ENCODE measurements at places on chromosomes 2 and 18.

- DNase-seq, result no peak
Observed at GRCh38 chr2:188677142-188677541, 297.0 kb upstream of the COL3A1 start.

DNA sequence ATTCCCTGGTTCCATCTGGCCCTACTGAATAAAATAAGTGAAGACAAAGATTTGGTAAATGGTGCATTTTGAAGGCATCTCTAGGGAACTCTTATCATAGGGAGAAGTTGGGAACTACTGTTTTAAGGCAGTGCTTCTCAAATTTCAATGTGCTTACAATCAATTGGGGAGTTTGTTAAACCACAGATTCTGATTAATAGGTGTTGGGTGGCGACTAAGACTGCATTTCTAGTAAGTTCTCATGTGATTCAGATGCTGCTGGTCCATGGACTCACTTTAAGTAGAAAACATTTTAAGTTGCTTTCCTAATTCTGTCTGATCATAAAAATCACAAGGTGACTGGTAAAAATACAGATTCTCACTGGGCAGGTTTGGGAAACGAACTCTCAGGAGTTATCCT, 14.6 kb downstream of the FARSB start:
- DNase-seq, result no peak

- DNase-seq, result peak; percentile 58
Observed at GRCh38 chr2:64141674-64142405, 2.4 kb downstream of the PELI1 start.

GRCh38 chr2:104493698-104494097, 360.2 kb upstream of the POU3F3 start:
- no peak for DNase-seq

- peak; percentile 42 for DNase-seq
Observed at GRCh38 chr18:29225351-29225750, 1048.4 kb upstream of the CDH2 start.

DNA sequence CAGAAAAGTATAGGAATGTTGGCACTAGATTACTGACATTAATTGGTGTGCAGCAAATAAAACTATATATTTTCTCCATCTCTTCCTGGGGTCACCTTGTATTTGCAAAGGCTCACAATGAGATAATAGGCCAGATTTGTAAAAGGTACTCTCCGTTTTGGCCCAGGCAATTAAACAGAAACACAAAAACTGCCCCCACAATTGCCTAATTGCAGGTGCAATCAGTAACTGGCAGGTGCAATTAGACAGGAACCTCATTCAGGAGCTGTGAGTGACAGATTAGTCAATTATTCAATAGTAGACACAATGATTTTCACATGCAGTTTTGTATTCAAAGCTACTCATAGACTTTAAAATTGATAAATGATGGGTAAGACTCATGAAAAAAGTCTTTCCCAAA, 451.4 kb upstream of the ID2 start:
- no peak for DNase-seq

- no peak for DNase-seq
Observed at GRCh38 chr18:72903033-72903432, 35.2 kb upstream of the NETO1 start.

DNA sequence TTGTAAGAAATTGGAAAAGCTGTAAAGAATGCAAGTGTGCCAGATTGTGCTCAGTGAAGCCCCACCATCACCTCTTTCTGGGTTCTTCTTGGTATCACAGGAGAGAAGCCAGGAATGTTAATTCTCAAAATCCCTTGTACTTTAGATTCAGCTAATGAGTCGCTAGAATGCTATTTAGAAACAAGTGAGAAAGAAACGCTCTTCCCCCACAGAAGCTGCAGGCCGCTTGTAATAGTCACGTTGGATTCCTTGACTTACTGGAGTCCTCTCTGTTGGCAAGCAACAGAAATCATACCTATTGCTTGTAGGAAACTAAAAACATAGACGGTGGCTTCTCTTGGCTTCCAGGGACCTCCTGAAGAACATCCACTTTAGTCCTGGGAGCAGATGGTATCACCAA, 375.6 kb upstream of the LRATD1 start:
- peak; percentile 25 for DNase-seq

GRCh38 chr2:36355151-36355889, at the start of gene CRIM1:
Gene CRIM1 (plus strand): TSS chr2:36355778. CDS start chr2:36356293, 515 bp downstream.
- DNase-seq, result peak; percentile 90

- DNase-seq, result no peak
Observed at GRCh38 chr18:62412231-62412979, 87.3 kb downstream of the TNFRSF11A start.

DNA sequence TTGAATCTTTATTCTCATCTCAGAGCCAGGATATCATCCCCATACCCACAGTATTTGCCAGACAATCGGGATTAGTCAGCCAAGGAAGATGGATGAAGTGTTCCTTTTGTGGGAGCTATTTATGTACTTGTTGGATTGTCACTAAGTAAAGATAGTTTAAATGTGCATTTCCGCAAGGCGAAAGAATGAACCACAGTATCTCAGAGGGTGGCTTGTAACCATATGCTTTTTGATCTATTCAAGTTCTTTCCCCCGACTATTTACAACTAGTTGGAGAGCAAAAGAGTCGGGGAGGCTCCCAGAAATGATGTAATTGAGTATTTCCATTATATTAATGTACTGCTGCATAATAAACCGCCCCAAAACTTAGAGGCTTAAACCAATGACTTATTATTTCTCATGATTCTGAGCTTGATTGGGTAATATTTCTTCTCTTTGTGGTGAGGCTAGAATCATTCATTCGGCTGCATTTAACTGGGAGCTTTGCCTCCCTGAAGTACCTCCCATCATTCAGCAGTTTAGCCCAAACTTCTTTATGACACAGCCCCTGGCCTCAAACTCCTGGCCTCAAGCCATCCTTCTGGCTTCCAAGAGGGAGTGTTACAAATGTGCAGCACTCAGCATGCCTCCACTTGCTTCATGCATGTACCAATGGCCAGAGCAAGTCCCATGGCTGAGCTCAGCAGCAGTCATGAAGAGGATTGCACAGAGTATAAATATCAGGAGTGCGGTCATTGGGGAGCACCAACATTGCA, 423.7 kb downstream of the METTL4 start:
- DNase-seq, result peak; percentile 95

DNA sequence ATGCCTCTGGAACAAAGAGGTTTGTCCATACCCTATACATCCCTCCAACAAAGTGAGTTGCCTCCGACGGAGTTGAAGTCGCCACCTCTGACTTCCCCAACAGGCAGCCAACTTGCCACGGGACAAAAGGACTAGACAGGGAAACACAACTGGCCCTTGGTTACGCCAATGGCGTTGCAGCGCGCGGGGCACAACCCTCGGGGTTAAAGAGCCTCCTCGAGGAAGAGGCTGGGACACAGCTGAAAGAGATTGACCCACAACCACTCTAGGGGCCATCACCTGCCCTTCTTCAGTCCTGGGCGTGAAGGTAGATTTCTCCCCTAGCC, 545 bp downstream of the GTF3C2 start:
- peak; percentile 43 for DNase-seq

- no peak for DNase-seq
Observed at GRCh38 chr2:219286436-219287115, 7.4 kb downstream of the DNAJB2 start.

DNA sequence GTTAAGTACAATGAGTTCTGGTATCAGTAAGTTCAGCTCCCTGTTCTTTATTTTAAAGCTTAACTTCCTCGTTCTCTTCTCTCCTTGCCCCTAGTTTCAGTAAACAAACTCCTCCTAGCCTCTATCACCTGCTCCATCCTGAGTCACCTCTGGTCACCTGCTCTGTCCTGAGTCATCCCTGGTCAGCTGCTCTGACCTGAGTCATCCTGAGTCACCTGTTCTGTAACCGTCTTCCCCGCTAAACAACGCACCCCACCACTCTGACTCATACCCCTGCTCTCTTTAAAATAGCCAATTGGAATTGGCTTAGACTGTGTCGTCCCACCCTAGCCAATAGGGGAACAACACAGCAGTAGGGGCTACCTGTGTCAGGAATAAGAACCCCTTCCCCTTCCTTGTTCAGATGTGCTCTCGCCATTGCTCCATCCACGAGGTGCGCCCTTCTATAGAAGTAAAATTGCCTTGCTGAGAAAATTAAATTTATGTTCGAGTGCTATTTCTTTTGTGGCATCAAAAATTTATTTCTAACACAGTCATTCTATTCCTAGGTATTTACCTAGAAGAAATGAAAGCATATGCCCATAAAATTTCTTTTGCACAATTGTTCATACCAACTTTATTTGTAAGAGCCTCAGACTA, 24.9 kb upstream of the RMND5A start:
- no peak for DNase-seq

GRCh38 chr2:23550553-23550952, 165.6 kb downstream of the KLHL29 start:
- DNase-seq, result no peak

GRCh38 chr2:67455219-67456142, 58.3 kb downstream of the ETAA1 start:
- DNase-seq, result no peak

- no peak for DNase-seq
Observed at GRCh38 chr2:128410035-128410757, 91.5 kb upstream of the HS6ST1 start.

DNA sequence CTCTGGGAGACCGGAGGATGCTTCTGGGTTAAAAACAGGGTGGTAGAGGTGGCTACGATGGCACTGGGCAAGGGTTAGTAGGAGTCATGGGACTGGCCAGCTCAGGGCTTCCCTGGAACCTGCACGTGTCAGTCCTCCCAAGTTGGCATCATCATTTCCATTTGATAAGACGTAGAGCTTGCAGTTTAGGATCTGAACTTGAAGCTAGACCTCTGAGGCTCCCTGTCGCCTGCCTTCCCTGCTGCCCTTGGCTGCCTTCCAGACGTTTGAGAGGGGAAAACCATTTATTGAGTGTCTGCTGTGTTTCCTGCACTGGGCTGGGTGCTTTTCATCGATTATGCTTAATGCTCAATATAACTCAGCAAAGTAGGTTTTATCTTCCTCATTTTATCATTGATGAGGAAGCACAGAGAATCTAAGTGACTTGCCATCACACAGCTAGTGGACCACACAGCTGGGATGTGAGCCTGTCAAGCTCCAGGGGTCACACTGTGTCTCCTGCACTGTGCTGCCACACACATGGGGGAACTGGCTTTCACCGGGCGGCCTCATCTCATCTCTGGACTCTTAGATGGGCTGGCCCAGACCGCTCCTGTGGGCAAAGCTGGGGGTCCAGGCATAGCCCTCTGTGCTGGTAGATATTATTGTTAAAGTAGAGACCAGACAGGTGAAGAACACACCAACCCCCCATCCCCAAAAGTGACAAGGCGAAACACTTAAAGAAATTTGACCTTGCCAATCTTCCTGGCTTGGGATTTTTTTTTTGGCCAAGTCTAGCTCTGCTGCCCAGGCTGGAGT, 7.8 kb downstream of the NT5DC4 start:
- no peak for DNase-seq

- no peak for DNase-seq
Observed at GRCh38 chr2:12163866-12164265, 417.4 kb downstream of the LPIN1 start.

GRCh38 chr18:75638223-75638775, 210.8 kb upstream of the SMIM21 start:
- DNase-seq, result peak; percentile 73

DNA sequence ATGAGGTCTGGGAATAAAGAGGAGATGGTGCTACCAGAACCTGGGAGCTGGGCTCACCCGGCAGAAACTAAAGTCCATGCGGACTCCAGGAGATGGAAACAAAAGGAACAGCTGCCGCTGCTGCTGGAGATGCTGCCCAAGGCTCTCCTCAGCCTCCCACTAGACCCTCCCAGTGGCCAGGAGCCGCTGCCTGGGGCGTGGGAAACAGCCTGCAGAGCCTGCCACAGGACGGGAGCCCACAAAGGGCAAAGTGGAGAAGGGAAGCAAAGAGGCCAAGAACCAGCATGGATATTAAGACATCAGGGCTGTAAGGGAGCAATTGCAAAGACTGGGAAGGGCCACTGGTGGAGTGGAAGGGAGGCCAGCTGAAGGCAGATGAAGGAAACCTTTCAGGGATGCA, 179.6 kb downstream of the NCK2 start:
- DNase-seq, result no peak

DNA sequence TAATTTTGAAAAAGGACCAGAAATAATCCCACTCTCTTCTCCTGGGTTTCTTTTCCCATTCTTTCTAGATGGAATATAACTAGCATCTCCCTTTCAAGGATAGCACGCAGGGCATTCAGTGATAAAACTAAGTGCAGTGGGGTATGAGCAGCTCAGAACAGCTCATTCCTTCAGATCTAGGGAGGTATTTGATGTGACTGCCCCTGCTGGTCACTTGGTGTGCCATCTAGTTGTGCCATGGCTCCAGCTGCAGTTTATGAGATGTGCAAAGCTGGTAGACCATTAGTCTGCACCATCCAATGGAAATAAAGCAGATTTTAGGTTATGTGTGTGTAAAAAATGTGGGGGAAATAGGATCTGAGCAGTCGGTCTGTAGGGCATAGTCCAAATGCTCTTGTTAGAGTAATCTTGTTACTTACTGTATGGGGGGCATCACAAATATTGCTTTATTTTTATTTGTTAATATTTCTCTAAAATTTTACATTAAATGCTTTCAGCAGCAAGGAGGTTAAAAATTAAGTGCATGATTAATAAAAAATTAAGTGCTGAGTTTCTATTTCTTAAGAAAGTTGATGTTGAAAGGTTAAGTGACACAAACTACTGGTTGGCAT, 38.9 kb downstream of the CTAGE1 start:
- DNase-seq, result no peak

DNA sequence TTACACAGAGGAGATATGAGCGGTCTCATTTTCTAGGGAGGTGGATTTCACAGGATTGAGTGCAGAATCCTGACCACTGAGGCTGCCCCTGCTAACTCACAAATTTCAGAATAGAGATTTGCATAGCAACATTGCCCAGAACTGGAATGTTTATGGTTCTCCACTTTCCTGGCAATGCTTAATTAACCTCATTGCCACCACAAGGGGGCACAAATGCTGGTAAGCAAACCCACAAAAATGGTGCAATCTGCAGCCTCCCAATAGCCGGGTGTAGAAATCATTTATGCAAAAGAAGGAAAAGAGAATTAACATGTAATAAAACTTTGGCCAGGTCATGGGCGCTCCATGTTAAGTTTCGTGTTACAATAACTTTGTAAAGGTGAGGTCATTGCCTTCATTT, 112.4 kb downstream of the CYRIA start:
- DNase-seq, result peak; percentile 1

DNA sequence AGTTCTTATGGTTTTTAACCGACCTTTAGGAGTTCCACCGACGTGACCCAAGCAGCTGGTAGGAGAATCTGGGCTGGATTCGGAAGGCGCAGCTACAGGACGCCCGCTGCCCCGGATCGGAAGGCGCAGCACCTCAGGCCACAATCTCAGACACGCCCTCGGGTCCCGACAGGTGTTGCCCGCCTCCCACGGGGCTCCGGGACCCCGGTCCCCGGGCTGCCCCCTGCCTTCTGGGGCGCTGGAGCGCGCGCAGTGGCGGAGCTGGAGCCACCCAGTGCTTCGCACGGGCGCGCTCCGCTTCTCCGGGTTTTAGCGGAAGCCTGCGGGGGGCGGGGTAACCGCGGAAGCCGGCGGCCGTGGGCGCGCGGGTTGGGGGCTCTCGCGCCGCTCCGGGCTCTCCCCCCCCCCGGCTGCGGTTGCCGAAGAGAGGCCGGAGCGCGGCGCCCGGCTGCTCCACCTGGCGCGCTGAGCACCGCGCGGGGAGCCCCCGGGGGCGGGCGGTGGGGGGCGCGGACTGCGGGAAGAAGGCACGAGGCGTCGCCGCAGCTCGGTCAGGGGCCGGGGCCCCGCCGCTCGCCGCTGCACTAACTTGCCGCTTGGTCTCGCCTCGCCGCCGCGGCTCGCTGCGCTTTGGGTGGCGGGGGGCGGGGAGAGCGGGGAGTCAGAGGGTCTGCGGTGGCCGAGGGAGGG, 718.8 kb downstream of the DPP10 start:
- no peak for DNase-seq

GRCh38 chr18:34742891-34743341, 32.8 kb downstream of the DTNA start:
- no peak for DNase-seq

Measured in fibroblast of the aortic adventitia (primary cell).